ENCODE measurements at places on chromosomes 3 and 15.

- no peak for DNase-seq
Observed at GRCh38 chr15:64161688-64162477, 939 bp downstream of the PPIB start.

GRCh38 chr3:177679568-177680471 lies 482.5 kb upstream of the TBL1XR1 start:
- DNase-seq, result no peak

DNA sequence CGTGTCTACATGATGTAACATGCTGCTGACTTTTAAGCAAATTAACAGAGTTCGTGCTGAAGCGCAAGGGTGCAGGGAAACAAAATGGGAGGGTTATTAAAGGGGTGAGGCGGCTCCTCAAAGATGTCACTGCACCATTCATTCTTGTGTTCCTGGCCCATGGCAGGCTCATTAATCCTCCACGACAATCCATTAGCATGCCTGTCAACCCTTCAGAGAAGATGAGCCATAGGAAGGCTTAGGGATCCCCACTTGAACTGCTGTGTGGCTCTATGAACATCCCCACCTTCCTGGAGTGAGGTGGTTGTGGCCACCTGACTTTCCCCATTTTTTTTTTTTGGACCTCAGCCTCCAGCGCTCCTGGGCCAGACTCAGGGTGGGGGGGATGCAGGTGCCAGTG lies 45.8 kb downstream of the IGF1R start:
- DNase-seq, result no peak

GRCh38 chr15:49379996-49380395 lies 43.0 kb upstream of the FGF7 start:
- DNase-seq, result peak; percentile 2

DNA sequence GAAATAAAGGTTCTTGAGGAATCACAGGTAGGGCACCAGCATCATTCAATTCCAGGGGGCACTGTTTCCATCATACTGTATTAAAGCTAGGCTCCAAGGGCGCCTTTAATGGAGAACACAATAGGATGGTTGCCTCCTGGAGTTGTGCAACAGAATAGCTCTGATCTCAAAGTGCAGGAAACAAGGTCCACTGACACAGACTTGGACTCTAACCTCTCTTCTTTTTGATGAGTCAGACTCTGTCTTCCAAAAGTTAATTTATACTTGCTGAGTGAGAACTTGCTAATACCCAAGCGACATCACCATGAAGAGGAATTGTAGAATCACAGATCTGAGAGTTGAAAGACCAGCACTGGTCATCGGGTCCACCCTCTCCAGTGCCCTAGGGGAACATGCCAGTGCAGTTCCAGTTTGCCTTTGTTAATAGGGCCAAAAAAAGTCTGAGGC lies 94.4 kb upstream of the PHLDB2 start:
- DNase-seq, result no peak

GRCh38 chr3:39144748-39145380 lies 8.5 kb downstream of the CSRNP1 start:
- DNase-seq, result no peak

DNA sequence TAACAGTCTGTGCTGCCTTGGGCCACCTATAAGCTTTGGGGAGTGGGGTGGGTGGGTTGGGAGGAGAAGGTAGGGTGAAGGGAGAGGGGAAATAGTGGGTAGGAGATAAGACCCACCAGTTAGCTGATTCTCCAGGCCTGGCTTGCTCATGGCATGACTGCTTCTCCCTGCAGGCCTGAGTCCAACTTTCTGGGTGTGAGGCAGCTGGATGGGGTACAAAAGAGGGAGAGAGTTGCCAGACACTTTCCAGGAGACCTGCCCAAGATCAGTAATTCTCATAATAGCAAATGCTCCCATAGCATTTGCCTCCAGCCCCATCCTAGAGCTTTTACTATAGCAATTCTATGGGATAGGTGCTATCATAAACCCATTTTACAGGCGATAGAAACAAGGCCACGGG lies 7.7 kb downstream of the CGNL1 start:
- DNase-seq, result no peak

DNA sequence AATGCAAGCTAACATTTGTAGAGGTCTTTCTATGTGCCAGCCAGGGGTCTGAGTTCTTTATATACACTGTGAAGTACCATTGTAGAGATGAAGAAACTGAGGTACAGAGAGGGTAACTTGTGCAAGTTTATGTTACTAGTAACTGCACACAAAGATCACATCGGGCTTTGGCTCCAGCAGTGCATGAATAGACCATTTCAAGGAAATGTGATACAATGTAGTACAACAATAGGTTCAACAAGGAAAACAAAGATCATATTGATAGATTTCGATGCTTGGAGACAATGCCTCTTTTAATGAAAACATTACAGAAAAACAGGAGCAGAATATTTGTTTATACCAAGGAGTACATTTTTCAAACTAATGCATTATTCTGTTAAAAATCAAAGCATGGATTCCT lies 115.3 kb downstream of the POLR2M start:
- DNase-seq, result no peak

Data from CD4-positive, alpha-beta T cell treated with Interleukin-1 beta for 1 hour (primary cell).